ENCODE measurements at places on chromosomes 7 and 10.

GRCh38 chr7:156353352-156353751 lies 287.2 kb upstream of the RNF32 start:
- no peak for DNase-seq

GRCh38 chr10:1109795-1110673 lies 53.8 kb downstream of the WDR37 start:
- peak; percentile 84 for DNase-seq

DNA sequence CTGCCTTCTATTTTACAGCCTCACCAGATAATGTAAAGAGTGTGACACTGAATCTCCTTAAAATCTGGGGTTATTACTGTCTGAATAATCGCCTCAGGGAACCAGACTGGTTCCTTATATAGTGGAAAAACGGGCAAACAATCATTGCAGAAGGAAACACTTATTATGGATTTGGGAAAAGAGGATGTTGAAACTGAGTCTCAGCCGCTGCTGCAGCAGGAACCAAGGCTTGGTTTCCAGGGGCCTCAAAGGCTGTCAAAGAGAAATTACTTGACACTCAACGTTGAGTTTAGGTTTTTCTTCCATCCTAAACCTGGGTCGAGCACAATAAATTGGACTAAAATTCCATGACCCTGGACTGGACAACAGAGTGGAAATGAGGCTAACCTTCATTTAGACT lies 103.8 kb upstream of the AHR start:
- no peak for DNase-seq

DNA sequence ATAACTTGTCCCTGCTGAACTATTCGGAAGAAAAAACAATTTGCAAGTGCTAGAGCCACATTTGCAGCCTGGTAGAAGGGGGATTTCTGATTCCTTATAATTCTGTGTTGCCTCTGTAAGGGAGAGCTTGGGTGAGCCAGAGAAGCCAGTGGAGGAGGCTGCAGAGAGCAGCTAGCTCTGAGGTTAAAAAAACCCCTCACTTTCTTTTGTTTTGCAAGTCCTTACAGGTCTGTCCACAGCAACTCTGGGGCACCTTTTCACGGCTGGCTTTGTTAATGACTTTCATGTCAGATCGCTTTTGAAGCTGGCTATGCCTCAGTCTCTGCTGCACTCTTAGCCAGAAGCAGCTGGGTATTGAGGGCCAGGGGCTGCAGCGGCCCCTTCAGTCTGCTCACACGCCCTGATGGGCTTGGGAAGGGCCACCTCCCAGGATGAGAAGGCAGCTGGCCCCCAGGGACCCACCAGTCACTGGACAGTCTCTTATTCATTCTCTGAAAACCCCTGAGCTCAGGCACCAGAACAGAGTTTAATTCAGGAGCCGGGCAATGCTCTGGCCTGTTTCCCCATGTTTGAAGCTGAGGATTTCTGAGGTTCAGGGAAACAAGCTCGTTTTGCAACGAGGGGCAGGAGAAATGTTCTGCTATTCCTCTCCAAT lies 30.9 kb downstream of the TRIM8 start:
- DNase-seq, result peak; percentile 43

DNA sequence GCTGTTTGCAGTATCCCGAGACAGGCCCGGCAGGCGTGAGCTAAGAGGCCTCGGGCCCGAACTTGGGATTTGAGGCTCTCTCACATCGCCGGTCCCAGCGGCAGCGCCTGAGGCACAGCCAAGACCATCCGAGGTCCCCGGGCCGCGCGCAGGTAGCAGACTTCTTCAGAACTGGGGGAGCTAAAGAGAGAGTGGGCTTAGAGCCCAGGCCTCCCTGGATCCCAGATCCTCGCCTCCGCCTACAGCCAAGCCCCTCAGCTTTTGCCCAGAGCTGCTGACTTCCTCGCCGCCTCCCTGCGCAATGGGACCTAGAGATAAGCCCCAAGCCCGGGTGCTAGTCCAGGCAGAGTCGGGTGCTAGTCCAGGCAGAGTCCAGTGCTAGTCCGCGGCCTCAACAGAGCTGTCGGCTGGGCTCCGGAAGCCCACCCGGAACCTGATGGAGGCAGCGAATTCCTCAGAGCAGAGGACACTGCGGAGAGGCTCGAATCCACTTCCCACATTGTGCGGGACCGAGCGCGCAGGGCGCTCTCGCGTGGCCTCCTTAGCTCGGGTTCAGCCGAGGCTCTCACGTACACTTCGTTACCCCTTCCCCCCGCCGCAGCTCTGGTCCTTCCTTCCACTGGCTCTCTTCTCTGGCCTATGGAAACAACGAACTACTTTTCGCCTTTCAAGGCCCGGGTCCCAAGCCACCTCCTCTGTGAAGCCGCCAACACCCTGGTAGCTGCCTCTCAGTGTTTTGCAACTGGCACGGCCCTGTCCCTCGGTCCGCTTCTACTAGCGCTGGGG lies 5.8 kb downstream of the LBX1 start:
- DNase-seq, result no peak

DNA sequence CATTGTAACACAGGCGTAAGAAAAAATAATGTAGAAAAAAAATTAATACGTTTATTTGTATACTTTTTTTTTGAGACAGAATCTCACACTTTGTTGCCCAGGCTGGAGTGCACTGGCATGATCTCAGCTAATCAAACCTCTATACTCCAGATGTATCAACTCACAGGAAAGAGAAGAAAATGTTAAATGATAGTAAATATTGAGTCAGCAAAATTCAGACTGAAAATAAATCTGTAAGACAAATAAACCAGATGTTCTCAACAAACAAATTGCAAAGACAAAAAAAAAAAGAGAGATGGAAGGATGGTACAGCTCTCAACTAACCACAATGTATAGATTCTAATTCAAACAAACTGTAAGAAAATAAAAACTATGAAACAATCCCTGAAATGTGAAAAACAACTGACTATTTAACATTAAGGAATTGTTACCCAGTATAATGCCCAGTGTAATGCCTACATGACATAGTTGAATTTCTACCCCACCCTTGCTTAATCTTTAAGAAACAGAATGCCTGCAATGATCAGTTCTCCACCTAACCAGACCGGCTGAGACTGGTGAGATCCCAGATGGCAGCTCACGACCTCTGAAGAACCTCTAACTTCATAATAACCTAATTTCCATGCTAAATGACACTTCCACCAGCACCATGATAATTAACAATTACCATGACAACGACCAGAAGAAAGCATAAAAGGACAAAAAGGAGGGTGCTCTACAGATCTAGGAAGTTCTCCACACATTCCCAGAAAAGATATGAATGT lies 272.0 kb upstream of the GNAI1 start:
- DNase-seq, result no peak

GRCh38 chr7:72321081-72321480 lies 91.1 kb downstream of the CALN1 start:
- DNase-seq, result no peak

DNA sequence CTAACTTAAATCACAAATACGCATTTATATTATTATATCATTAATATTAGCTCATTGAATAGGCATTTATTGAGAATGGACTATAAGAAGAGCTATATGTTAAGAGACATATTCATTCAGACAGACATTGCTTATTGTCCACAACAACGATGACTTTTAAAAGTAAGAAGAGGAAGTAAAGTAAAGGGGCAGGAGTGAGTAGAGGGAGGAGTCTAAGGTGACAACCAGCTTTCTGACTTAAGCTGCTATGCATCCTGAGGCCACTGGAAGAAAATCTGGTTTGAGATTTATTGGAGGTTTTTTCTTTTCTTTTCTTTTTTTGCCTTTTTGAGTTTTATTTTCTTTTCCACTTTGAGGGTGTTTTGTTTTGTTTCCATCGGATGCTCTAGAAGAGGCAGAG lies 723.5 kb downstream of the GRM8 start:
- no peak for DNase-seq

DNA sequence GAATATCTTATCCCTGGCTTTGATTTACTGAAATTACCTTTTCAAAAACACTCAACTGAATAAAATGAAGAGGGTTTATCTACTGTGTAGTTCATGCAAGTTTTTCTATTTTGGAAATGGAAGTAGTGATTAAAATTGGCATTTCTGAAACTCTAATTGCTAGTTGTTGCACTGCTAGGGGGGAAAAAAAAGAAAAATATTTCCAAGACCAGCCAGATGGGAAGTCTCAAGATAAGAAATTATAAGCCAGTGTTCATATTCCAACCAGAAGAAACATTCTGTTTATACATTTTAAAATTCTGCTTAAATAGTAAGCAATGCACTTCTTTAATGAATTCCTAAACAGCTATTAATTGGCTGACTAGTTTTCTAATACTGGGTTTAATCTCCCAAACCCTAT lies 9.4 kb upstream of the ADO start:
- DNase-seq, result no peak

DNA sequence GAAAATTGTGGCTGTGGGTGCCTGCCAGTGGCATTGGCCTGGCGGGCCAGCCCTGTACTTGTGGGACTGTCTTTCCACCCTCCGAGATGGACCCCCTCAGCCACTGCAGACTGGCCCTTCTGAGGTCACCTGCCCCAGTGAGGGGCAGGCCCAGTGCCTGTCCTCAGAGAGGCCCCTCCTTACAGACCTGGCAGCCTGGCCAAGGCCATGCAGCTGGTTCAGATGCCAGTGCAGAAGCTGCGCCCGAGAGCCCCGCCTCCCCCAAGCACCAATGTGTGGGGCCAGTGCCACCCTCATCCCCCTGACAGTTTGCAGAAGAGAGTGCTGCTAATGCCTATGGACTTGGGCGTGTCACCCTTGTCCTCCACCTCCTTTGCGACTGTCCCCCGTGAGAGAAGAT lies 10.0 kb downstream of the ZNF316 start:
- no peak for DNase-seq

GRCh38 chr10:3192856-3193635 lies 20.5 kb upstream of the PITRM1 start:
- peak; percentile 77 for DNase-seq

DNA sequence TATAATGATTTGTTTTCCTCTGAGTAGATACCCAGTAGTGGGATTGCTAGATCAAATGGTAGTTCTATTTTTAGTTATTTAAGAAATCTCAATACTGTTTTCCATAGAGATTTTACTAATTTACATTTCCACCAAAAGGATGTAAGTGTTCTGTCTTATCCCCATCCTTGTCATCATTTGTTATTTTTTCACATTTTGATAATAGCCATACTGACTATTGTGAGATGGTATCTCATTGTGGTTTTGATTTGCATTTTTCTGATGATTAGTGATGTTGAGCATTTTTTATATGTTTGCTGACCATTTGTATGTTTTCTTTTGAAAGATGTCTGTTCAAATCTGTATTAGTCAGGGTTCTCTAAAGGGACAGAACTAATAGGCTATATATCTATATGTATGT lies 160.0 kb upstream of the TMEM229A start:
- no peak for DNase-seq
